ENCODE measurements at places on chromosomes 6 and 20. TPM values are rescaled to one million over a fixed set of nuclear protein-coding genes. Genes with fewer than 3 reads are reported as not detected.

WFDC10B gene
- not detected for total RNA-seq

DNA sequence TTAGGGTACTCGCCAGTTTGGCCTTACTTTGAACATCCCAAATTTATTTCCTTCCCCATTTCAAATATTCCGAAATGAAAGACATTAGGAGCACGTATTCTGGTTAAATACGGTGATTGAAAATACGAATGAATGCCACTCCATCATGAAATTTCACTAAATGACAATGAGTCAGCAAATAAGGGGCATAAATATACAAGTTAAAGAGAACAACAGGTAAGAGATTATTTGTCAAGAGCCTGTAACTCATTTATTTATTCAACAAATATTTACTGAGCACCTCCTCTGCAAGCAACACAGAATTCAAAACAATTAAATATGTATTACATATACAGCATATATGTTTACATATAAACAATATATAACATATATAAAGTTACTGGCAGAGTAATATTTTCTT, 44.8 kb downstream of the MYB start:
- peaks cover 40% of the 10 kb centered on the region for H3K4me1 ChIP-seq
- H3K36me3 ChIP-seq, result peaks cover 8% of the 10 kb centered on the region
- H3K27me3 ChIP-seq, result no peaks in the 10 kb centered on the region
- no peak overlapping the region for H3K27ac ChIP-seq

KIFC1 gene
- total RNA-seq, result 157 TPM

BCAS4 gene
- total RNA-seq, result 10.6 TPM

DNA sequence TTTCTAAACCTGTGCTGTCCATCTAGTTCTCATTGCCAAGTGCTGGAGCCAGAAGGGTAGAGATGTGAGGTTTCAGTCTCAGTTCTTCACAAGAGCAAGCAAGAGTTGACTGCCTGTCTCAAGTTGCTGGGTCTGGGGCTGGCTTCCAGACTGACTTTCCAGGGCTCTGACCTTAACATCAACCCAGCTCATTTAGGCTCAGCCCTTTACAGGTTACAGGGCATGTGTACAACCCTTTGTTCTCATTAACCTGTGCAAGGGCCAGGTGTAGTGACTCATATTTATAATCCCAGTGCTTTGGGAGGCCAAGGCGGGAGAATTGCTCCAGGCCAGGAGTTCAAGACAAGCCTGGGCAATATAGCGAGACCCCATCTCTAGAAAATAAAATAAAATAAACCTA, 30.6 kb downstream of the FITM2 start:
- H3K27ac ChIP-seq, result no peak overlapping the region
- no peaks in the 10 kb centered on the region for H3K27me3 ChIP-seq
- DNase-seq, result no peak
- H3K36me3 ChIP-seq, result no peaks in the 10 kb centered on the region

NRSN1 gene
- not detected for total RNA-seq

GRCh38 chr20:37387519-37388269, 41.8 kb downstream of the SRC start:
- DNase-seq, result no peak
- H3K4me1 ChIP-seq, result peaks cover 4% of the 10 kb centered on the region
- peaks cover 2% of the 10 kb centered on the region for H3K27me3 ChIP-seq
- no peaks in the 10 kb centered on the region for H3K36me3 ChIP-seq

SLC22A1 gene
- 0.25 TPM for total RNA-seq

DNA sequence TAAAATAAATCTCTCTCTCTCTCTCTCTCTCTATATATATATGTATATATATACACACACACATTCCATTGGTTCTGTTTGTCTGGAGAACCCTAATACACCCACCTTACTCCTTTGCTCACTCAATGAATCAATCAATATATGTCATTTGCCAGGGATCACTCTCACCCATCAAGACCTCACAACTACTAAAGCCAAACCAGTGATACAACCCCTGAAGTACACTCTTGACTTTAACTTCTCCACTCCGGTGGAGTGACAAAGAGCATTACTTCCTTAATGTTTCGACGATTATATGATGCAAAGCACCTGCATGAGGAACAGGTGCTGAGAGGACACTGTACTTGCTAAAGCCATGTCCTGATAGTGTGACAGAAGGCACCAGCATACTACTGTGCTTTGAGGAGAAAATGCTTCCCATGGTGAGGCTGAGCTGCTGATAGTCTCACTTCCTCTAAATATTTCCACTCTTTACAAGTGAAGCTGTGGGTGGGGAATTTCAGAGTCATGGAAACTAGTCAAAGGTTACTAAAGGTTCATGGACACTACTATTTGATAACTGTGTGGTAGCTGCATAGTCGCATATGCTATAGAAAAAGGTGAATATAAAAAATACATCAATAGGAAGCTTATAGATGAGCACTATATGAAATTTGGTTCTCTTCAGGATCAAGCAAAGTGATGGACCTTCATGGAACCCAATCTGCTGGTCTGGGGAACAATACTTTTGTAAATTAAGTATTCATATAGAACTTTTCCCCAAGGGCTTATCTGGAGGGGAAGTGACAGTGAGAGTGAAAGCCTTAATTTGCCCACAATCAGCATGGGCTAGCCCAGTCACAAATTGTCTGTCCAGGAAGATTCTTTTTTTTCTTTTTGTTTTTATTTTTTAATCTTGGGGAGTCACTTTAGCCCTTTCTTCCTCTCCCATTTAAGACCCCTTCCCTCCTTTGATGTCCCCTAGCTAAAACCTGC, 141.9 kb upstream of the NEDD9 start:
- no peak overlapping the region for H3K27ac ChIP-seq
- no peaks in the 10 kb centered on the region for H3K27me3 ChIP-seq
- no peak overlapping the region for H3K4me3 ChIP-seq
- H3K4me1 ChIP-seq, result peaks cover 38% of the 10 kb centered on the region
- no peak for DNase-seq
- H3K36me3 ChIP-seq, result peaks cover 63% of the 10 kb centered on the region
